ENCODE measurements at places on chromosomes 4 and X. TPM values are rescaled to one million over a fixed set of nuclear protein-coding genes. Genes with fewer than 3 reads are reported as not detected.

Gene CASP6
- 33.7 TPM for total RNA-seq

Gene ODAM
- total RNA-seq = not detected

Gene PPEF1
- not detected for total RNA-seq

Gene DMD
- 127 TPM for total RNA-seq

Gene EFHC2
- total RNA-seq = 3.7 TPM

Gene FRG2
- not detected for total RNA-seq

Gene VGLL1
- 0.78 TPM for total RNA-seq

Gene BEND2
- not detected for total RNA-seq

Gene EGF
- 1.6 TPM for total RNA-seq

Gene TEX13C
- not detected for total RNA-seq

Gene SLC4A4
- total RNA-seq = 225 TPM

Gene COX7B2
- total RNA-seq = not detected

Gene FAM9C
- not detected for total RNA-seq

Gene TRMT2B
- total RNA-seq = 26.8 TPM

Gene HSFX2
- 0.83 TPM for total RNA-seq

All from mucosa of gallbladder (tissue), 1 donor.